ENCODE measurements at places on chromosomes 16 and 17.

- DNase-seq: no peak
These were observed 26.7 kb downstream of the NECAB2 start for GRCh38 chr16:83994703-83995102.

- no peak for DNase-seq
These were observed 5.9 kb upstream of the SPAG7 start for GRCh38 chr17:4973256-4974114.

DNA sequence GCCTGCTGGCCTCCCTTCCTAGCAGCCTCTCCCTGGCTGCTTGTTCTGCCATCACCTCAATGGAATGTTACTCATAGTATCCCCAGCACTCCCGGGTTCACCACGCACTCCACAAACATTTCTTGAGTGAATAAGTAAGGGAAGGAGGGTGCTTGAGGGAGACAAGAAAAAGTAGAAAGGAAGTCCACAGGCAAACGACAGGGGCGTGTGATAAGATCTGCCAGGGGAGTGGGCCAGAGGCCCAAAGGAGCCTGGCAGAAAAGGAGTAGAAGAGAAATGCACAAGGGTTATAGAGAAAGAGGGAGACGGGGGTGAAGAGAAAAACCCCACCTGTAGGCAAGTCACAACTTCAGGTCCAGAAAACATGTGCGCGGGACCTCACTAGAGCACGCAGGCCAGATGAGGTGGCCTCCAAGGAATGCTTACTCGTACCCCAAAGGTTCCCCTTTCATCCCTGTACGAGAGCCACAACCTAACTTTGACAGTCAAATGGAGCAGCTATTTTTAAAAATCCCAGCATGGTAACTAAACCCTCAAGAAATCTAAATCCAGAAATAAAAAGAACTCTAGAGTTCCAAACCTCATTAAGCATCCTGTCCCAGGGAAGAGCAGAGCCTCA, 6.6 kb downstream of the ZDHHC7 start:
- peak; percentile 91 for DNase-seq

DNA sequence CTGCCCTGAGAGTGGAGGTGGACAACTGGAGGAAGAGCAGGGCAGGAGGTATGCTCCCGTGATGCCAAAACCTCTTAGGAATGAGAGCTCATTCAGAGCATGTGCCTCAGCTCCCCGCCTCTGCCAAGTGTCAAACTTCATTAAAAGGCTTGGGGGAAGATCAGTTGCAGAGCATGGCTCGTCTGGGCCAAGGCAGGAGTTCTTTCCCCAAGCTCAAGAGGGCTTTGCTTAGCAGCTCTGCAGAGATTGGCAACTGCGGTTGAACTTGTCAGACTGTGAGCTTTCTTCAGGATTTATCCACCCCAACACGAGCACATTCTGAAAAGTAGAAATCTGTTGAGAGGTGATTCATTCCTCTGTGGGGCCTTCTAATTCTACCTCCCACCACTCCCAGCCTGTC, 248.1 kb downstream of the HS3ST3A1 start:
- peak; percentile 55 for DNase-seq

DNA sequence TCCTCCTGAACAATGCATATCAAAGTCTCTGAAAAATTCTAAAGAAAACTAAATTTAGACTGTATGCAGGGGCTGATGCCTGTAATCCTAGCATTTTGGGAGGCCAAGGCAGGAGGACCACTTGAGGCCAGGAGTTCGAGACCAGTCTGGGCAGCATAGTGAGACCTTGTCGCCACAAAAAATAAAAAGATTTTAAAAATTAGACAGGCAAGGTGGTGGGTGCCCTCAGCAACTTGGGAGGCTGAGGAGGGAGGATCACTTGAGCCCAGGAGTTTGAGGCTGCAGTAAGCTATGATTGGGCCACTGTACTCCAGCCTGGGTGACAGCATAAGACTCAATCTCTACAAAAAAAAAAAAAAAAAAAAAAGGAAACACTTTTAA, 30.1 kb upstream of the MMD start:
- no peak for DNase-seq

DNA sequence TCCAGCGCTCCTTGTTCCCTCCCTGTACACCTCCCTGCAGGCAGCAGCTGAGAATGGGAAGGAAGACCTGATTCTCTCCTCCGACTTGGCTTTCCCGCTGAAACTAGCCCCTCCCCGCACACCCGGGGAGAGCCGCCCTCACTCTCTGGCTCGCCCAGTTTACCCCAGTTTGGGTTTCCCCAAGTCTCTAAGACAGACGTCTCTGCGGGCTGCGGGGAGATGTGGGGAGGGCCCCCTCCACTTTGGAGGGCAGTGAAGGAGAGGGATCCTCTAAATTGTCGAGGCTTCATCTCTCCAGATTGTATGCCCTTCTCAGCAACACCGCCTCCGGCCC, 797 bp downstream of the GRB7 start:
- no peak for DNase-seq

GRCh38 chr16:4407543-4408322, 8.7 kb downstream of the CORO7 start:
- DNase-seq: no peak

- DNase-seq: peak; percentile 60
These were observed 29.9 kb downstream of the PIEZO1 start for GRCh38 chr16:88754912-88755744.

GRCh38 chr16:89915303-89916232, 3.1 kb upstream of the MC1R start:
- DNase-seq: no peak

DNA sequence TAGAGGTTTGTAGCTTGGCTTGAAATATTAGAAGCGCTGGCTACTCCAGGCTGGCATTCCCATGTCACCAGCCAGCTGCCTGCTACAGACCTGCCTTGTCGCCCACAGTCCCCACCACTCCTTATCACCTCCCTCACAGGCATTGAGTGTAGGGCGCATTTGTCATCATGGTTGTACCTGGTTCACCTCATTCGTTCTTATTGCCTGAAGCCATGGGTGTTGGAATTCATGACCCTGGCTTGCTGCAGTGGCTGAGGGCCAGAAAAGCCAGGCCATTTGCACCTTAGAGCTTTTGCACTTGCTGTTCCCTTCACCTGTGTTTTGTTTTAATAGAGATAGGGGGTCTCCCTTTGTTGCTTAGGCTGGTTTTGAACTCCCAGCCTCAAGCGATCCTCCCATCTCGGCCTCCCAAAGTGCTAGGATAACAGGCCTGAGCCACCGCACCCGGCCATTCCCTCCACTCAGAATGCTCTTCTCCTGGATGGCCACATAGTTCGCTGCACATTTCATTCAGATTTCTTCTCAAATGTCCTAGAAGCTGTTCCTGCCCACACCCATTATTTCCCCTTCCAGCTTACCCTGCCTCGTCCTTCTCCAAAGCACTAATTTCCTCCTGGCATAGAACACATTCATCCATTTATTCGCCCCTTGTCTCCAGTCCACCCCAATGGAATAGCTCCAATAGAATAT, 97.6 kb downstream of the C16orf78 start:
- DNase-seq: no peak

- DNase-seq: no peak
These were observed 6.3 kb downstream of the SOX8 start for GRCh38 chr16:987906-988305.

GRCh38 chr17:63490329-63490728, 13.5 kb downstream of the ACE start:
- DNase-seq: no peak

GRCh38 chr16:85731179-85731578, 19.7 kb downstream of the C16orf74 start:
- no peak for DNase-seq

GRCh38 chr16:58280146-58280845, 14.5 kb downstream of the PRSS54 start:
- no peak for DNase-seq

DNA sequence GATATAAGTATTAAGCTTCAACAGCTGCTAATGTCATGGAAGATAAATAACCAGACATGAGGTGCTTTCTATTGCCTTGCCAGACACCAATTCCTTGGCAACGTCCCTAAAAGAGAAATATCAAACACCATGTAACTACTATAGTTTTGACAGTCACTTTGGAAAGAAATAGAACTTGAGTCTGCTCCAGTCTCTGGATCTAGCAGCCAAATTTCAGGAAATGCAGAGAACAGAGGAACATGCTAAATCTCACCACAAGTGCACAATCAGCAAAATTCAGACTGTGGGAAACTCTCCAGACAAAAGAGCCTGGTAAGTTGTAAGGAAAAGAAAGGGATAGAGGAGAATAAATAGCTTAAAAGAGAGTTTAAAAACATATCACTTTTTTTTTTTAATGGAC, 28.4 kb upstream of the TANC2 start:
- no peak for DNase-seq

Measured in GM03348 (cell line).